Mucosa of descending colon (tissue), 3 donors: ENCODE measurements at places on chromosomes 1 and 21.

DNA sequence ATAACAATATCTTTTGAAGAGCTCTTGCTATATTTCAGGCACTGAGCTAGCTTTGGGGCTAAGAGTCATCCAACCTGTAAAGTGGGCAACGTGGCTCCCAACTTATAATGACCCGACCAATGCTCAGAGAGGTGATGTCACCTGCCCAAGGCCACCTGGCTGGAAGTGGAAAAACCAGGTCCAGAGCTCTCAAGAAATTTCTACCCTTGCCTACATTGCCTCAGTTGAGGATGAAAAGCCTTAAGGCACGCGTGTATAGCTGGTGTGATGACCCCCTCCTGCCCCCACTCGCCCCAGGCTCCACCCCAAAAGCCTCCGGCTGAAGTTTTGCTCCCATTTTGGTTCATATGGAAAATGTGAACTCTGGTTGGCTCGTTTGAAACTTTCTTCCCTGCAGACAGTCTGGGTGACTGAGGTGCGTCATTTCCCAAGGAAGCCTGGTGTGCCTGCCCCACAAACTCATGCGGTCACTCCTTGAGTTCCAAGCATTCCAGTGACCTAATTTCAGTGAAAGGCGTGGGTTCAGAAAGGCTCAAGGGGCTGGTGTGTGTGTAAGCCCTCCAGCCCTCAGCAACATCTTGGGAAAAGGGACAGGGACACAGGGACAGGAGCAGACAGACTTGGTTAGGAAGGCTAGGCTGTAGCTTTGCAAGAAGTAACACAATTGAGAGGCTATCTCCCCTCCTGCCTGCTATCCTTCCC, 20.5 kb downstream of the HTR1D start:
- DNase-seq = no peak

DNA sequence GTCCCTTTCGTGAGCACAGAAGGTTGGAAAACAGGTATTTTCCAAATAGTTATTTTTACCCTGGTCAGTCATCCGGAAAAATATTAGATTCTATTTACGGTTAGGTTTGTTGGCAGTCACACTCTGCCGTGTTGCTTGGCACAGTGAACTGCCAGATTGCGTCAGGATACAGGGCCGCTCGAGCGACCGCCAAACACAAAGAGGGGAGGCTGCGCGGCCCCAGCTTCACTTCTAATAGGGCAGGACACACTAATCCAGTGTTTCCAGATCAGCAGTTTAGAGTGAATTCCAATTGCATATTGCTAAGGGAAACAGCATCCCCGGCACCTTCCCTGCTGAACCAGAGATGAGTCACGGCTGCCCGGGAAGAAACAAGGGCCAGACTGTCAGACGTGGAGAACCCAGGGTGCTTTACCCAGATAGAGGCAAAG, 22.9 kb downstream of the UMODL1 start:
- DNase-seq = no peak

GRCh38 chr1:113835686-113836290, 23.5 kb upstream of the RSBN1 start:
- no peak for DNase-seq

DNA sequence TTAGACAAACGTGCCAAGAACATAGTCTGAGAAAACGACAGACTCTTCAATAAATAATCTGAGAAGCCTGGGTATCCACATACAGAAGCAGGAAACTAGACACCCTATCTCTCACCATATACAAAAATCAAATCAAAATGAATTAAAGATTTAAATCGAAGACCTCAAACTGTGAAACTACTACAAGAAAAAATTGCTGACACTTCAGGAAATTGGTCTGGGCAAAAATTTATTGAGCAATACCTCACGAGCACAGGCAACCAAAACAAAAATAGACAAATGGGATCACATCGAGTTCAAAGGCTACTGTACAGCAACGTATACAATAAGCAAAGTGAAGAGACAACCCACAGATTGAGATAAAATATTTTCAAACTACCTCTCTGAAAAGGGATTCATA, 292.8 kb upstream of the RGS18 start:
- DNase-seq = no peak
